Fibroblast of lung (primary cell): ENCODE measurements at places on chromosomes 16 and 17. TPM values are rescaled to one million over a fixed set of nuclear protein-coding genes. Genes with fewer than 3 reads are reported as not detected.

- DNase-seq: no peak
These were observed 25.3 kb downstream of the MBTPS1 start for GRCh38 chr16:84091460-84091859.

The NOL3 gene
- total RNA-seq: 12.8 and 23.3 TPM in 2 replicates

DNA sequence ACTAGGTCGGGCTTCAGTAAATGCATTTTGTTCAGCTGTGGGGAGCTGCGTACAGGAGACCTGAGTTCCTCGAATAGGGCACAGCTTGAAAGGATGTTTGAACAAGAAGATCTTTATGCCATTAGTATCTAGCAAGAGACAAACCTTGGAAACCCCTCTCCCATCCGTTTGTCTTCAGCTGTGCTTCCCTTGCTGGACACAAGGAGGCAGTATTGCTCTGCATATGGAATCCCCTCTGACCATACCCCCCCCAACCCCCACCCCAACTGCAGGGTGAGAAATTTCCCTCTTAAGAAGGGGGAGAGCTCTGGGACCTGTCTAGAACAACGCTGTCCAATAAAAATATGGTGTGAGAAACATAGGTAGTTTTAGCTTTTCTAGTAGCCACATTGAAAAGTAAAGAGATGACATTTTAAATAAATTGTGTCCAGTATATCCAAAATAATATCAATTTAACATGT, 1.6 kb downstream of the MRM1 start:
- peak; percentile 73 for DNase-seq

DNA sequence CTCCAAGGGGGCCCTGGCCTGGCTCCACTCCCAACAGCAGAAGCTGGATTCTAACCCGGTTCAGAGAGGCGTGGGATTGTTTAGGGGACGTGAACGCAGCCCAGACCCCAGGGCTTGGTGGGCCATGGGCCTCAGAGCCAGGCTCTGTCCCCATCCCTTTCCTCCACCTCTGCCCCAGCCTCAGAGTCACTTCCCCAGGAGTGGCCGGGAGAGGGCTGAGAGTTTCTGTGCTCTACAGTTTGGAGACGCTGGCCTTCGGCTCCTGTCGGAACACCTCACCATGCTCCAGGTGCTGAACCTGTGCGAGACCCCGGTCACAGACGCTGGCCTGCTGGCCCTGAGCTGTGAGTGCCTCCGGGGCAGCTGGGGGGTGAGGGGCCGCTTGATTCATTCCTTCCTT, 73.8 kb upstream of the PLCG2 start:
- no peak for DNase-seq

The KRTAP17-1 gene
- not detected in 2 replicates for total RNA-seq

The EVI2A gene
- 11.8 and 22.8 TPM in 2 replicates for total RNA-seq

DNA sequence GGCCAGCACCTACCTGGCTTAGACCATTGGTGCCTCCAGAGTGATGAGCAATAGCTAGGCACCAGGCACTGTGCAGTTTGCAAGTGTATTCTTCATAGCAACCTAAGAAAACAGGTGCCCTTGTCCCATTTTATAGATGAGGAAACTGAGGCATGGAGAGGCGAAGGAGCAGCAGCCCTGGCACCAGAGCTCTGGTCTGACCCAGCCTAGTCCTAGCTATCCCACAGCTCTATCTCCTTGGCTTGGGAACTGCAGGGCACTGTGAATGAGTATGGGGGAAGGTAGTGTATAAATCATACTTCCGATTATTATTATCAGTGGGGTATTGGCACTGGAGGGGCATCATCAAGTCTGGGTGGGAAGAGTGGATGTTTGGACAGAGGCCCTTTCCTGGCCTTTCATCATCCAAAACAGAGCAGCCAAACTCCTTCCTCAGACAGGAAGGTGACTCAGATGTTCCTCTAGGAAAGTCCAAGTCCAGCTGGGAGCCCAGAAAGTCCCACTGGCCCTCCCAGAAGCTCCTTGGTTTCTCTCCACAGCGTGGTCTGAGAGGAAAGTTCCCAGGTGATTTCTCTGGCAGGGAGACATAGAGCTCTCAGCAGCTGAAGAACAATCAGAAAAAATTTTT, 32.0 kb upstream of the PLLP start:
- DNase-seq: peak; percentile 90

- no peak for DNase-seq
These were observed 79.4 kb downstream of the SDK2 start for GRCh38 chr17:73564843-73565242.

DNA sequence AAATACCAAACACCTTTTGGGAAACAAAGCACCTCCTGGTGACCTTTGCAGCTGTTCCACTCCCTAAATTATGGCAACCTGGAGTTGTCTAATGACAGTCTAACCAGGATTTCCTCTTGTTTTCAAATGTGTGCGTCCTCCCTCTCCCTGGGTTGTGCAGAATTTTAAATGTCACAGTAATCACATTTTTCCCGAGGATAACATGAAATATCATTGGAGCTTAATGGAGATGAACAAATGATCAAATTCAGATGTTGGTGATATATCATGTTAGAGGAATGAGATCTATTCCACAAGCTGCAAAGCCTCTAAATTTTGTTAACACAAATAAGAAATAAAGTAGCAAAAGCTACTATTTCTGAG, 86.9 kb upstream of the HLF start:
- no peak for DNase-seq

GRCh38 chr17:31869031-31869430, 10.0 kb upstream of the COPRS start:
- no peak for DNase-seq

GRCh38 chr17:2253768-2254406, 49.7 kb downstream of the SMG6 start:
- DNase-seq: no peak
